ENCODE measurements at places on chromosomes 5 and 9. TPM values are rescaled to one million over a fixed set of nuclear protein-coding genes. Genes with fewer than 3 reads are reported as not detected.

The ASPN gene
- total RNA-seq: 21.6 TPM

The IL5 gene
- not detected for total RNA-seq

The CTSV gene
- total RNA-seq: not detected

The NMUR2 gene
- not detected for total RNA-seq

The GABRA1 gene
- total RNA-seq: not detected

The KIF24 gene
- 0.42 TPM for total RNA-seq

The PJA2 gene
- 162 TPM for total RNA-seq

The FGFR4 gene
- total RNA-seq: 4.5 TPM

The SPATA31E1 gene
- not detected for total RNA-seq

The FBN2 gene
- 8.4 TPM for total RNA-seq

The SLC6A7 gene
- total RNA-seq: not detected

GRCh38 chr5:74992791-74993190 lies 59.6 kb downstream of the GCNT4 start:
- no peak for DNase-seq

DNA sequence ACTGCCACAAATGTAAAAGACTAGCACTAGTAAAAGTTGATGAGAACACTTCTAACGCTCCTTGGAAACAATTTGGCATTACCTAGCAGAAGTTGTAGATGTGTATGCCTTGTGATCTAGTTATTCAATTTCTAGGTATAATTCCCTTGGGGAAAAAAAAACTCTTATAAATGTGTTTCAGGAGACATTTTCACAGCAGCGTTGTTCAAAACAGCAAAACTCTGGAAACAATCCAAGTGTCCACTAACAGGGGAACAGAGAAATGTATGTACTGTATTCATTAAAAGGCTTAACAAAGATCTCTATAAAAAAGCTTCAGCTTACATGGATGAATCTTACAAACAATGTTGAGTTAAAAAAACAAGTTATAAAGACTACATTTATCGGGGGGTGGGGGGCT lies 30.4 kb downstream of the NR3C1 start:
- DNase-seq: no peak

DNA sequence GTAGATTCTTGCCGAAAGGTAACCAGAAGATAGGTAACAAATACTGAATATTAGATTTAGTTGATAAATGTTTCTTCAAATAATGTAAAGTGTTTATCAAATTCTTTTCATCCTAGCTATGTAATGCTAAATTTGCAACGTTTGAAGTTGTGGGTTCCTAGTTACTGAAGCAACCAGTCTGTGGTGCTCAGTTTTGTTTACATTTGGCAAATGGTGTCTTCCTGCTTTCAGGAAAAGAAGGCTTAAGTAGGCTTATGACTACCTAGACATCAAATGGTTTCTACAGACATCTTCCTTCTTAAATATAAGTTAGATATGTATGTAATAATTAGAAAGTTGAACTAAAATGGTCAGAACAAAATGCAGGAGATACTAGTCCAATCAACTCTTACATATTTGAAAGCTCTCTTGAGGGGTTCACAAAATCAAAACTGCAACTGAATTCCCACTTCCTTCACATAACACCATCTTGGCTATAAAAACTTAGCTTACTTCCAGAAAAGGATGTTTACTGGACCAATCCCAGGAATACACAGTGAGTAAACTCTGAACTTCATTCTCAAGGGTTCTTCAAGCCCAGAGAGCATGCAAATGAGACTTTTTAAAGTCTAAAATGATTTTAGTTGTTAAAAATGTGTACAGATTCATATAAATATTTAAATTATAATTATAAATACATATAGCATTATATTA lies 125.7 kb upstream of the ITGA1 start:
- DNase-seq: no peak

DNA sequence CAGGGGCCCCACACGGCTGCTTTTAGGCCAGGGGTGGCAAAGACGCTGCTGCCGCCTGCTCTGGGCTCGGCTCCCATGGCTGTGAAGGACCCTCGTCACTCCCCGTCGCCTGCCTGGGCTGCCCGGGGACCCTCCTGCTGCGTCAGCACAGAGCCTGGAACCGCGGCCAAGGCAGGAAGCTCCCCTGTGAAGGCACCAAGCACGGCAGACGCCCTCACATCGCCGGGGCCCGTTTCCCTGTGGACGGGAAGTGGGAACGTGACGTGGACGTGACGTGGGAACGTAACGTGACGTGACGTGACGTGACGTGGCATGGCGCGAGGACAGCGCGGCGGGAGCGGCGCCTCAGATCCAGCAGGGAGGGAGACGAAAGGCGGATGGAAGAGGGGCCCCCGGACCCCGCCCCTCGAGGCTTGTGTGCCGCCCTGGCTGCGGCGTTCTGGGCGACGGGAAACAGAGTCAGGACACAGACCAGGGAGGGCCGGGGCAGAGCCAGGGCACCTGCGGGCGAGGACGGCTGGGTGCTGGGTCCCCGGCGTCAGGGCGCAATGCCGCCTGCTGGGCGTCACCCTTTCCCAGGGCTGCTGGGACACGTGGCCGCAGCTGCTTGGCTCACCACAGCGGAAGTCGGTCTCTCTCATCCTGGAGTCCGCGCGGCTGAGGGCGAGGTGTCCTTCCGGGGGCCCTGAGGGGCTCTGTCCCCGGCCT lies 53.1 kb downstream of the MRPL36 start:
- DNase-seq: no peak

DNA sequence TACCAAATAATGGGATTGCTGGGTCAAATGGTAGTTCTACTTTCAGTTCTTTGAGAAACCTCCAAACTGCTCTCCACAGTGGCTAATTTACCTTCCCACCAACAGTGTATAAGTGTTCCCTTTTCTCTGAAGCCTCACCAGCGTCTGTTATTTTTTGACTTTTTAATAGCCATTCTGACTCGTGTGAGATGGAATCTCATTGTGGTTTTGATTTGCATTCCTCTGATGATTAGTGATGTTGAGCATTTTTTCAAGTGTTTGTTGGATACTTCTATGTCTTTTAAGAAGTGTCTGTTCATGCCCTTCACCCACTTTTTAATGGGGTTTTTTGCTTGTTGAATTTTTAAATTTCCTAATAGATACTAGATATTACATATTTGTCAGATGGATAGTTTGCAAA lies 28.4 kb upstream of the SUSD1 start:
- DNase-seq: no peak

DNA sequence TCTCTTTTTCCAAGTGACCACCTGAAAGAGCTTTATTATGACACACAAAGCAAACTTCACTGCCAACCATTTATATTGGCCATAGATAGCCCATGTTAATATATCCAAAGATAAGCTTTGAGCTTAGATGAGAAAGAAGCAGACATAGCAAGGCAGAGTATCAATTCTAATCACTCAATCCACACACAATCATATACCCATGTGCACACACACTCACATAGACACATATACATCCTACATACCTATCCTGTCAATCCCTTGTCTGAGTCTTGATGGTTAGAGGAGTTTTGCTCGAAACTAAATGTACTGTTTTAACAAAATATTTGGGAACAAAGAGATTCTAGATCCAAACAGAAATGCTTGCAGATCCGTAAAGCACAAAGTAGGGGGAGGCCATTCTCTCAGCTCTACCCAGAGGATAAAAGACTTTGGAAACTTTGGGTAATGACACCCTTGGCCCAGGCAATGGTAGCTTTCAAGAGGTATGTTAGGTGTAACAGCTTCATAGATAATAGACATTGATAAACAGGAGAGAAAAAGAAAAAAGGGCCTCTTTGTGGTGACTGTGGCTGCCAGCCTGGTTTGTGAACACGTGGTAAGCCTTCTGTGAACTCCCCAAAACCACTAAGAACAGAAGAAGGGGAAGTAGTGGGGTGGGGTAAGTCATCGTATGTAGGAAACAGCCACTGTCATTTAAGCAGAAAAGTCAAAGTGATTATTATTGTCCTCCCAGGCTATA lies 121.6 kb downstream of the TLR4 start:
- DNase-seq: no peak

DNA sequence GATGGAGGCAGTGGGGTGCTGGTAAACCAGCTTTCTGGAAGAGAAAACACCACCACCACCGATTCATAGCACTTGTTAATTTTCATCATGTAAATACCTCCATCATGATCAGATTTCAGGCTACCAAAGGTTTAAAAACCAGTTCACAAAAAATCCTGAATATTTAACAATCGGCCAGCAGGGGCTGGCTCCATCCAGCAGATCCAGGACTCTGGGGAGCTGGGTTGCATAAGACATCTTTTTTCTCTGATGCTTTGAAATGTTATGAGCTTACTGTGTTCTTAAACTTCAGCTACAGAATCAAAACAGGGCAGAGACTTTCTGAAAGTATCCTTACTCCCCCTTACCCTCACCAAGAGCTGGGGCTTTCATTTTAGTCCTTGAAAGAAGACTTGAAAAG lies 14.6 kb upstream of the RNF183 start:
- DNase-seq: no peak

GRCh38 chr5:100746730-100747129 lies 156.4 kb downstream of the ST8SIA4 start:
- no peak for DNase-seq

DNA sequence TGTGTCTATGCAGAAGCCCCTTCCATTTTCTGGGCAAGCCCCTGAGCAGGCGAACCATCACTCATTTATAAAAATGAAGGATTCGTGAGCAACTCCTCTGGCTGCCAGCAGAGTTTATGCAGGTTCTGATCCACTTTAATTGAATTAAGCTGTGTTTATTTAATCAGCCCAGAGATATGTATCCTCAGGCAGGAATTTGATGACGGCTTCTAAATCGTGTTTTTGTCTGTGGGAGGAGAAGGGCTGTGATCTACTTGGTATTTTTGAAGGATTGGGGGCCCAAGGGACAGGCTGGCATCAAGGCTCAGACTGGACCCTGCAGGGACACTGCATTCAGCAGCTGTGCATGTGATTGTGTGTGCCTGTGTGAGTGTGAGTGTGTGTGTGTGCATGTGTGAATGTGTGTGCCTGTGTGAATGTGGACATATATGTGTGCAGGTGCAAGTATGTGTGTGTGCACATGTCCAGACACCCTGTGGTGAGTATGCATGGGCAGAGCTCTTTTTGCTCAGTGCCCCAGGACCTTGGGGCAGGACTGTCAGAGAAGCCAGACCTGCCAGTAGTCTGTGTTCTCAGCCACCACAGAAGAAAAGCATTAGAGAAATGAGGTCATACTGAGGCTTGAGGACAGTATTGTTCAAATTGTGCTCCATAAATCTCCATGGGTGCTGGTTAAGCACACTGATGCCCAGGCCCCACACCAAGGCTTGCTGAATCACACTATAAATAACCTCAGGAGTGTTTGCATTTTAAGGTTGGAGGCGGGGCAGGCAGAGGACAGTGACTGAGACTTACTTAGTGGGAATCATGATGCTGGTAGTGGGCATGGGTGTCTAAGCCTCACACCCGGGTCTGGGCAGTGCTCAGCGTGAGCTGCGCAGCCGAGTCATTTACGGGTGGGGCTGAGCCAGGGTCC lies 164.0 kb downstream of the CARTPT start:
- DNase-seq: peak; percentile 91

DNA sequence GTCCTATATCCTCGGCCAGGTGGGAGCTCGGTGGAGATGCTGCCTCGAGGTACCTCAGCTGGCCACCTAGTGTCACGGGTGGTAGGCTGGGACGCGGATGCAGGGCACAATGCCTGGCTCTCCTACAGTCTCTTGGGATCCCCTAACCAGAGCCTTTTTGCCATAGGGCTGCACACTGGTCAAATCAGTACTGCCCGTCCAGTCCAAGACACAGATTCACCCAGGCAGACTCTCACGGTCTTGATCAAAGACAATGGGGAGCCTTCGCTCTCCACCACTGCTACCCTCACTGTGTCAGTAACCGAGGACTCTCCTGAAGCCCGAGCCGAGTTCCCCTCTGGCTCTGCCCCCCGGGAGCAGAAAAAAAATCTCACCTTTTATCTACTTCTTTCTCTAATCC lies 2.0 kb downstream of the PCDHGC3 start:
- DNase-seq: no peak

DNA sequence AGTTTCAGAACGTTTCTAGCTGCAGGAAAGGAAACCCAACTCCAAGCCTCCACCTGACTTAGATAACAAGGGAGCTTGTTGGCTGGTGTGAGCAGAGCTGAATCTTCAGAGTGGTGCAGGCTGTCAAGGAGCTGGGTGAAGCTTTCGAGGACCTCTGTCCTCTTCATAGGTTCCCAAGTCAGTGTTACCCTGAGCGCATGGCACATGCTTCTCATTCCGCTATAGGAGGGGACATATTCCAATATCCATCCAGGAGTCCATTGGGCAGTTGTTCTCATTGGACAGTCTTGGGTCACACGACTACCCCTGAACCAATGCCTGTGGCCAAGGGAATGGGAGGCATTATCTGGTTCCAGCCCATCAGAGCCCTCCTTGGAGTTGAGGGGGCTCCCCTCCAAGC lies 50.3 kb downstream of the DUSP1 start:
- DNase-seq: no peak

DNA sequence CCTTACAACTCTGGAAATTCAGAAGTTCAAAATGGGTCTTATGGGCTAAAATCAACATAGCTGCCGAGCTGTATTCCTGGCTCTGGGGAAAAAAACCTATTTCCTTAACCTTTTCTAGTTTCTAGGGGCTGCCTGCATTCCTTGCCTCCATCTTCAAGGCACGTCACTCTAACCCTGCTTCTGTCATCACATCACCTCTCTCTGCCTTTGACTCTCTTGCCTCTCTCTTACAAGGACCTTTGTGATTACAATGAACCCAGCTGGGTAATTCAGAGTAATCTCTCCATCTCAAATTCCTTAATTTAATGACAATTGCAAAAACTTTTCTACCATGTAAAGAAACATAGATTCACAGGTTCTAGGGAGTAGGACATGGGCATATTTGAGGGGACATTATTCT lies 103.1 kb upstream of the SMC2 start:
- no peak for DNase-seq

- no peak for DNase-seq
These were observed 232.4 kb downstream of the PCSK1 start for GRCh38 chr5:96200641-96201040.

DNA sequence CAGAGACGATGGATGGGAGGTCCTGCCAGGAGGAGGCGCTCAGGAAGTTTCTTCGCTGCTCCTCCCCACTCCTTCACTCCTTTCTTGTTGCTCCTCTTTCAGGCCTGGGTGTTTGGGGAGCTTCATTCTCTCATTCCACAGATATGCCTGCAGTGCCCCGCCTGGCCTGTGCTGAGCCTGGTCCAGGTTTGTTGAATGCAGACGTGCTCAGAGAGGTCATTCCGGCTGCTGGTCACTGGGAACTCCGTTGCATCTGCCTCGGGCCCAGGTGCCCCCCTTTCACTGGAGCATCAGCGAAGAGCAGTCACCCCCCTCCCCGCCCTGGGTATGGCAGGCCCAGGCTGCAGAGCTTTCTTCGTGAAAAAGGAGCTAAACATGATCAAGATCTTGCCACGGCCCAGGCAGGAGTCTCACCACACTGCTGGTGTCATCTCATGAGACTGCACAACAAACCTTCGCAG lies 15.5 kb downstream of the SURF6 start:
- no peak for DNase-seq

DNA sequence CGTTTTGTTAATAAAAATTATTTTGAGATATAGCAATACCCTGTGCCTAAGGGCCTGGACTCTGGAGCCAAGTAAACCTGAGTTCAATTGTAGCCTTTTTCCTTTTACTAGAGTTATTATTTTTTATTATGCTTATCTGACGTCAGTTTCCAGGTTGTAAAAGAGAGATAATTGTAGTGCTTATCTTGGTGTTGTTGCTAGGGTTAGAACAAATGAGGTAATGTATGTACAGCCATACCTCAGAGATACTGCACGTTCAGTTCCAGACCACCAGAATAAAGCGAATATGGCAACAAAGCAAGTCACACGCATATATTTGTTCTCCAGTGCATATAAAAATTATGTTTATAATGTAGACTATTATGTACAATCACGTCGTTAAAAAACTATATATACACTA lies 215.0 kb downstream of the VPS13A start:
- DNase-seq: no peak

GRCh38 chr5:127599847-127600246 lies 49.0 kb upstream of the CTXN3 start:
- DNase-seq: peak; percentile 78
